ENCODE measurements at places on chromosomes 13 and 19.

- no peak for DNase-seq
Measured at GRCh38 chr19:2083174-2083854, 12.8 kb downstream of the MOB3A start.

GRCh38 chr13:77985866-77986636, 67.4 kb upstream of the EDNRB start:
- DNase-seq: no peak

- DNase-seq: no peak
Measured at GRCh38 chr13:113648216-113648610, 9.8 kb downstream of the ATP4B start.

DNA sequence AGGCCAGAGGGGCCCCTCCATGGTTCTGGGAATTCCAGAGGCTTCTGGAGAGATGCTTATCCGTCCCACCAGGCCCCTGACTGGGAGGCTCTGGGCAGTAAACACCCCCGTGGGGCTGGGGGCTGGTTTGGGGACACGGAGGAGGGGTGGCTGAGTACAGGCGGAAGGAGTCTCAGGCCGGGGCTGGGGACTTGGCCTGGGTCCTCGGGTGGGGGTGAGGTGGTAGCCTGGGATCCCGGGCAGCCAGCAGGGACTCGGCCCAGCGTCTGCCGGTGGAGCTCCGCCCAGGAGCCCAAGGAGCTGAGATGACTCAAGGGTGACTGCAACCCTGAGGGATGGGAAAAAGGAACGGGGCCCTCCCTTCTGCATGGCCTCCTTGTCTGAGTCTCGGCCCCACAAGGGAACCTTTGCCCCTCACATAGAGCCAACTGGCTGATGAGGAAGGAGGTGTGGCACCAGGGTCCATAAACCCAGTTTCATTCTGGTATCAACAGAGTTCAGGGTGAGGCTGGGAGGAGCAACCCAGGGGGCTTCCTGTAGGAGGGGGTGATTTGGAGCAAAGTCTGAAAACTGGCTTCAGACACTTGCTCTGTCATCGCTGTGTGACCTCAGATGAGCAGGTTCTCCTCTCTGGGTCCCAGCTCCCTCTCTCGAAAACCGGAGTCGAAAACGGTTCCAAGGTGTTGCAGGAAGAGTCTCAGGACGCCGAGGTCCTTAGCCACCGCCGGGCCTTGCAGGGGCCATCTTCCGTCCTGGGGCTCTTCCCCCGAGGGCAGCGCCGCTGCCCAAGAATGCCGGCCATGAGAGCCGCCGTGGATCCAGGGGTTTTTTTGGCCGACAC, 809 bp downstream of the MISP start:
- DNase-seq: no peak

DNA sequence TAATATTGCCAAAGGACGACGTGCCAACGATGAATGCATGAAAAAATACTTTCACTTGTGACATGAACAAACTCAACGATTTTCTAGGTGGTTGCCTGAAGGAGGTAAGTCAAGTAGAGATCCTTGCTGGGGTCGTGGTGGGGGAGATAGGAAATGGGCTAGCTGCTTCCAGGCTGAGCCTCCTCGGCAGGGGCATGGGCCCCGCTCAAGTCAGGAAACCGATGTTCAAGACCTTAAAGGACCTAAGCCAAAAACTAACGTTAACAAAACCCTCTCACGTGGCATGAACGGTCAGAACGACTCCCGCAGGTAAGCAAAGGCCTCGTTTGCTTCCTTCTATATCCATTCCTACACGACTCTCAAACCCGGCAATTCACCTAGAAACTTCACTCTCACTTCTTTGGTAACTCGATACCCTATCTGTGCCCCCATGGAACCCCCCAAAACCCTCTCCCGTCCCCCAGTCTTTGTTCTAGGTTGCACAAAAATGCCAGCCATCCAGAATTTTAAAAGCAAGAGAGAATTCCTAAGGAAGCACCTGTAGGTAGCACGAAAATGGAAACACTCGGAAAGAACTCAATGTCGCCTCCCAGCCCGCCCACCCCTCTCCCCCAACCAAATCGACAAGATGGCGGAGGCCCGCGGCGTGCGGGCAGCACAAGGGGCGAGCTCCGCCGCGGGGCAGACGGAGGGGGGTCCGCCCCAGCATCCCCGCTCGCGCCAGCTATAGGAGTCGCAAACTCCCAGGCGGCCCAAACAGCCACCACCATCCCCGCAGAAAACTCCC, 13.6 kb downstream of the ACP4 start:
- no peak for DNase-seq
